ENCODE measurements at places on chromosomes 2 and 18.
A peak's percentile ranks its signal among the peaks of the same experiment; 100 is the strongest.

DNA sequence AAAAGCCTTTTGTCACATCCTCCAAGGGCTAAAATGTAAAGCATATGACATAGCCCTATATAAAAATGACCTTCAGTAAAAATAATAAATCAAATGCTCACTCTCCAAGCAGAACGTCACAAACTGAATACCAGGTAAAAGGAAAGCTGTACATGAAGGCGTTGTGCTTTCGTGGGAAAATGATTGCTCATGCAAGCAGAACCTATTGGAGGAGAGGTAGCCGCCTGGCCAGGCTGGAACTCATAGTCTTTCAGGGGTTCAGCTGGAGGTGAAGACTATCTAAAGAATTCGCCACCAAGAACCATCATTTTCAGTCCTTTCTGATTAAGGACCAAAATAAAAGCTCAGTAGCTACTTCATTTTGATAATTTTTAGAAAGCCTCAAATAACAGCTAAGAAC, 44.7 kb downstream of the ANKRD44 start:
- no peak for DNase-seq

- DNase-seq = no peak
These were observed 60.5 kb upstream of the ST3GAL5 start for GRCh38 chr2:85949280-85949679.

GRCh38 chr2:13522917-13523821, 806.4 kb downstream of the TRIB2 start:
- DNase-seq = no peak

GRCh38 chr2:126658905-126659561, 3.1 kb downstream of the GYPC start:
- no peak for DNase-seq

DNA sequence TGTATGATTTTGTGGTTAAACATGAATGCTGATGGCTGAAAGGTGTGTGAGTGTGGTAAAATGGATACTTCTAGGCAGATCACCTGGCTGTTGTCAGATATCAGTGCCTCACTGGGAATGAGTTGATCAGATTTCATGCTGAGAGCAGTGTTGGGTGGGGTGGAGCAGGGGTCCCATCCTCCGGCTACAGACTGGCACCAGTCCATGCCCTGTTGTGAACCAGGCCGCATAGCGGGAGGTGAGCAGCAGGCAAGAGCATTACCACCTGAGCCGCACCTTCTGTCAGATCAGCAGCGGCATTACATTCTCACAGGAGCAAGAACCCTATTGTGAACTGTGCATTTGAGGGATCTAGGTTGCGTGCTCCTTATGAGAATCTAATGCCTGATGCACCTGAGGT, 78.7 kb downstream of the GLI2 start:
- DNase-seq = no peak

GRCh38 chr2:174610243-174610995, 12.8 kb upstream of the WIPF1 start:
- no peak for DNase-seq

- DNase-seq = no peak
These were observed 53.8 kb downstream of the EFEMP1 start for GRCh38 chr2:55869637-55870325.

GRCh38 chr2:9374071-9374730, 49.1 kb downstream of the ITGB1BP1 start:
- no peak for DNase-seq

- DNase-seq = no peak
These were observed 59.9 kb downstream of the ACSL3 start for GRCh38 chr2:222920657-222921186.

GRCh38 chr2:240815761-240816583, 4.0 kb downstream of the KIF1A start:
- DNase-seq = no peak

DNA sequence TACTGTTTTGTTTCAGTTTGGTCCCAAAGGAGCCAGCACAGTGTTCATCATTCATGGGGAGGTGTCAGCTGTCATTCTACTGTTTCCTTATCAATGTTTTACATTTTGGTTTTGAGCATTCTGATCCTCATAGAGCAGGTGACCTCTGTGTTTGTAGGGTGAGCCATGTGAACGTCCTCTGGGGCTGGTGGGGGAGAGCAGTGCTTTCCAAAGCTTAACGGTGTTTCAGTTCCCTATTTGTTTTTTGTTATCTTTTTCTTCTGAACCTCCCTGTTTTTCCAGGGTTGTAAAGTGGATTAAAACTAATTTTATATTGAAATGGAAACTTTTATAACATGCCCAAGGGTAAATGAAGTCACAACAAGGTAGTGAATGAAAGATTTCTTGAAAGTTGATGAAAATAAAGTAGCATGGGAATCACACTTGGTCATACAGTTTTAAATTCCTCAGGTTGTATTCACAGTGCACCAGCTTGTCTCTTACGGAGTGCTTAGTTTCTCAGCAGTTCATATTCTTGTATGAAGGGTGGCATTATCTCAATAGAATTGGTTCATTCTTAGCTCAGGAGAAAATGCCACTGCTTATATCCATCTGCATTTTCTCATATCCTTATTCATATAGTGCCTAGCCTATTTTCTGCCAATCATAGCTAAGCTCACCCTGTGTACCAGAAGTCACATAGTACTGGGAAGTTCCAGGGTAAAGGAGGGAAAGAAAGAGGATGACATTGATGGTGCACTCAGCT, 54.5 kb downstream of the MAP4K4 start:
- no peak for DNase-seq

GRCh38 chr2:24342110-24342910, 18.0 kb downstream of the ITSN2 start:
- DNase-seq = no peak

- DNase-seq = no peak
These were observed 32.3 kb downstream of the MYO5B start for GRCh38 chr18:50162486-50163304.

DNA sequence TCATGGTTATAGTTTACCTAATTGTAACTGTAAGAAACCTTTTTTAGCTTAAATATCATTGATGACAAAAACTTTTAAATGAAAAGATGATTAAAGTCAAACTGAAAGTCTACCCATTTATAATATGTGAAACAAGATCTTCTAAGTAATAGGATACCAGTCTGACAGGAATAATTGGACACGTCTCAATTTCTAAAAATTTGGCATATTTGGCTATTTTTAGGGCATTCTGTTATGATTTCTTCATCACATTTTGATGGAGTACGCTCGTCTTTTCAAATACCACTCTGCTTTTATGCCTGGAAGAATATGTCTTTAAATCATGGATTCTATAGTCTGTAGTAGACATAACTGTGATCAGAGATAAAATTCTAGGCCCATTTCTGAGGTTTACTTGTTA, 1.3 kb downstream of the R3HDM1 start:
- no peak for DNase-seq

DNA sequence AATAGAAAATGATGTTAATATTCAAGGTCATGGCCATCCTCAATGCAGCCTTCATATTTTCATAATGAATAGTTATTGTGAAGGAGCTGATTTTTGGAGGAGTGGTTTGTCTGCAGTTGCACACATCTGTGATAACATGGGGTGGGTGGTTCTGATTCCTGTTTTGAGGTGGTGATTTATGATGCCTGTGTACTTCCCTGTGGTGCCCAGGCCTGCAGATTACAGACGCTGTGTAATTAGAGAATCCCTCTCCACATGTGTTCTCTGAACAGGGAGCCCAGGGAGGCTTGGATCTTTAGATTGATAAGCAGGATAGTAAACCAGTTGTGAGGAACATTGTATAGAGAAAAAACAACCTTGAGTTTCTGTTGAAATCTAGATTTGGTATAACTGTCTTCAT, 117.5 kb downstream of the AGAP1 start:
- no peak for DNase-seq

DNA sequence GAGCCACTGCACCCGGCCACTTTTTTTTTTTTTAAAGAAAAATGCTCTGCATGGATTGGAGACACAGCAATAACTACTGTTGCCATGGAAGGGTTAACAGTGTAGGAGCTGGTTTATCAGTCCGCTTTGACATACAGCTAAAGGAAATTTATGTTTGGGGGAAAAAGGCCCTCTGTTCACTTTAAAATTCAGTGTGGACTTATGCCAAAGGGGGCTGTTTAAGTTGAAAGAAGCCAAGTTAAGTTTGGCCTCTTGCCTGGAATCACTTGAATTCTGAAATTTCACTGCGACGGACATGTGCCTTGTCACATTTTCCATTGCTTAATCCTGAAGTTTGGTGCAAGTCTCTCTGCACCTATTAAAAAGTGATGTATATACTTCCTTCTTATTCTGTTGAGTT, 3.1 kb downstream of the KCNE4 start:
- DNase-seq = peak; percentile 6

GRCh38 chr2:179541586-179541985, 277.0 kb upstream of the SESTD1 start:
- DNase-seq = no peak

GRCh38 chr2:82330155-82330554, 2025.6 kb upstream of the LRRTM1 start:
- no peak for DNase-seq

DNA sequence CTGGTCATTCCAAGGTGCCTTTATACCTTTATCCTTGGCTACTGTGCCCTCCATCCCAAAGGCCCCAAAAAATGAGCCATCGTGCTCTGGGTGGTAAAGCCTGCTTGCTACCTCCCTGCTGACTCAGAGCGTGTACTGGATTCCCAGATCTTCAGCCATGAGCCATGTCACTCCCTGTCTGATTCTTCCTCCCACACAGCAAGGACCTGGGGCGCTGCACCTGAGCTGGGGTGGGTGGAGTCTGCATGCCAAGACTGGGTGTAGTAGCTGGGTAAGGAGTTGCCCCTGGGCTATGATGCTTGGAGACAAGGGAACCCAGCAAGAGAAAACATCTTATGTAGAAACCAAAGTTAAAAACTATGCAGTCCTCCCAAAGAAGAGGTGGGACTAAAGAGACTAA, 37.2 kb upstream of the APCDD1 start:
- no peak for DNase-seq

GRCh38 chr18:60502591-60502990, 130.0 kb upstream of the MC4R start:
- no peak for DNase-seq

- no peak for DNase-seq
These were observed 96.9 kb downstream of the MYOM1 start for GRCh38 chr18:3122851-3123250.

DNA sequence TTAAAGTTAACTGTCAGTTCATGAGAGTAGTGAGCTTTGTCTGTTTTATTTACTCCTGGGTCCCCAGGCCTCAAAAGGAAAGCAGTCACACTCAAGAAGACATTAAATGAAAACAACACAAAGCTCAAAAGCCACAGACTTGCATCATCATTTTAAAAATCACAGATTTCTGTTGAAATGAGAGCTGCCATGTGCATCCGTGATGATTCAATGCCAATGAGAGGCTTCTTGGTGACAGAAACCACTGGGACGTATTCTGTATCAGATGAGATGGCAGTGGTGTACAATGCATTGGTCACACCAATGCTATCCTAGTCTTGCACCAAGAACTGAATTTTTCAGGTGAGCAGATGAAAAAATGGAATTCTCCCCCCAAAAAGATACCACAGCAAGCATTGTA, 204.8 kb downstream of the ANAPC1 start:
- no peak for DNase-seq

DNA sequence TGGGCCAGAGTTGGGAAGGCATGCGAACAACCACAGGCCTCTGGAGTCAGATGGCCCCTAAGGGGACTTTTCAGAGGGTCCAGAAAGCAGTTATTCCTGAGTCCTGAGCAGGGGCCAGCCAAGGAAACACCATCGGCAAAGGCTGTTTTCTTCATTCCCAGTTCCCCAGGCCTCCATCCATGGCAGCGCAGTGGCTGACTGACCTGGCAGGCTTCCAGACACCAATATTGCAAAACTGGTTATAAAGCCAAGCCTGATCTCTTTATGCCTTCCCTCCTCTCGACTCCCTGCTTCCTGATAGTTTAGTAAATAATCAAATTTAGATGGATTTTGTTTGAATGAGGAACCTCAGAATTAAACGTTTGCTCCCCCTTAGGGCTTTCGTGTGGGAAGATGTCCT, 133.4 kb upstream of the ITGA6 start:
- no peak for DNase-seq

DNA sequence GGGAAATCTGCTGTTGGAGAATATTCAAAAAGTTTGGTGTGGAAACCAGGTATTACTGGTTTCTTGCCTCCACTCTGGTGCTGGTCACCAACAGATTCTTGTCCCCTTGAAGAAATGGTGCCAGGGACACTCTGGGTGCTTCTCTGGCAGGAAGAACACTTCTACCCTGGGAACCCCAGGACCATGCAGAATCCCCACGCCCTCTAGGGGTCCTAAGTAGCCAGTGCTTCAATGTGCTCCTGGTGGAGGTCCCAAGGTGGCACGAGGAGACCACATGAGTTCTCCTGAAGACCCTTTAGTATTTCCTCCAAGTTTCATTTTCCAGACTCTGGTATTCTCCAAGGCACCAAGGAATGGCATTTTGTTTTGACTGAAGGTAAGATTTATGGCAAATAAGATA, 380.6 kb downstream of the TSN start:
- DNase-seq = no peak

DNA sequence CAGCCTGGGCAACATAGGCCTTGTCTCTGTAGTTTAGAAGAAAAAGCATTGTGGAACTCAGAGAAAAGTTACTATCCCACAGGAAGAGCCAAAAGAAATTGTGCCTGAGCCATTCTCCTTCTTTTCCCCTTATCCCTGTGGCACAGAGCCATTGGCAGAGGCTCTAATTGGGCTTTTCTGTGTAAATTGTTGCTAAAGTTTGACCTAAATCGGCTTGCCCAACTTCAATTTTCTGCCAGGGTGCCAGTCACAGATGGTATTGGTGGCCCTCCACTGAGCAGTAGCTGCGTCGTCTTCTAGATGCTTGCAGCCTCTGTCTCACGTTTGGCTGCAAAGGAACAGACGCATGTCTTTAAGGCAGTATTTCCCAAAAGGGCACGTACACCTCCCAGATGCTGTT, 30.3 kb downstream of the ZNF532 start:
- no peak for DNase-seq

GRCh38 chr2:71884303-71885042, 263.2 kb downstream of the CYP26B1 start:
- DNase-seq = no peak

Data from NCI-H774 (cell line).